ENCODE measurements at places on chromosomes 5 and 9.
A peak's percentile ranks its signal among the peaks of the same experiment; 100 is the strongest.

GRCh38 chr5:135560858-135561257, 17.9 kb downstream of the CXCL14 start:
- DNase-seq, result peak; percentile 96

DNA sequence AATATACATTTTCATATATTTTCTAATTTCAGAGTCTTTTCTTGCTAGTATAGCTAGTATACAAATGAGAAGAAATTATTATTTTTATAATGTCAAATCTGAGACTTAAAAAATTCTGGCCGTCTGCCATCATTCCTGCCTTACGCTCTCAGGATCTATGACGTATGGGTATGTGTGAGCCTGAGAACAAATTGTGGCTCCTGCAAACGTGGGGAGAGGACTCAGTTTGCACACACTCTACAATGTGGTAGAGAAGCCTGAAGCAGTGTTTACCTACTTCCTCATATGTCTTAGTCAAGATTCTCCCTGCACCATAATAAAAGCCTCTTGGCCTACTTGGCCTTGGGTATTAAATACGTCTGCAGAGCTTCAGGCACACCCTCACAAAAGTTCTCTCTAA, 825.4 kb downstream of the SEMA5A start:
- no peak for DNase-seq

GRCh38 chr5:147403651-147404640, 105.9 kb downstream of the DPYSL3 start:
- no peak for DNase-seq

DNA sequence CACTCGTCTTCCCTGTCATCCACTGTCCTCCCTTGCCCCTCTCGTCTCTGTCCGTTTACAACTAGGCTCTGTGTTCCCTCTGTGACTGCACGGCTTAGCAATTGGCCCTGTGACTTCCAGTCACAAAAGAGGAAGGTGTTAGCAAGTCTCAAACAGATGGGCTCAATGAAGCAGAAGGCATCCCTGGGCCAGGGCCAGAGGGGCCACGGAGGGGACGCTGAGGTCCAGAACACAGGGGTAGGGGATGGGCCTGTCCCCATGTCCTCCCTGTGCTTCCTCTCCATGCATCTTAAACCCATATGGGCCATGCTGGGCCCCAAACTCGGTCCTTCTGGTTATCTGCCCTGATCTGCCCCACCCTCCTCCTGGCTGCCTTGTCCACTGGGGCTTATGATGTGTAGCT, at the start of gene CD72:
TSS of gene CD72 (minus strand) at position 89 of the 403 bp plus-strand sequence. CDS start 110 bp downstream, outside the sequence.
- DNase-seq, result peak; percentile 17

Data from hematopoietic multipotent progenitor cell treated with erythropoietin and hydrocortisone succinate and interleukin-3 and kit ligand, for 6 days (in vitro differentiated cells).